ENCODE measurements at places on chromosomes 6 and 20. TPM values are rescaled to one million over a fixed set of nuclear protein-coding genes. Genes with fewer than 3 reads are reported as not detected.

DNA sequence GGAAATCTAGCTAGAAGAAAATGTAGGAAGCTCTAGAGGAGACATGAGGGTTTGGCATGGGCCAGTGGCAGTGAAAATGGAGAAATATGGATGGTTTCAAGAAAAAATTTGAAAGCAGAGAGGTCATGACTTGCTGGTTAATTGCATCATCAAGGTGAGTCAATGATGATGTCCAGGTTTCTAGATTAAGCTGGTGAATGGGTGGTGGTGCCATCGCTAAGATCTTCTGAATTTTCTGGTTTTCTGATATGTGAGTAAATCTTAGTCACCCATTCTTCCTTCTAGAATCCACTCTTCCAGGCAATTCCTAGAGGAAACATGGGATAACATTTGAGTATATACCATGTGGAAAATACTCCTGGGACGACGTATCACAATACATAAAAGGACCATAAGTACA, 25.0 kb downstream of the SH3BGRL2 start:
- no peak for DNase-seq

DNA sequence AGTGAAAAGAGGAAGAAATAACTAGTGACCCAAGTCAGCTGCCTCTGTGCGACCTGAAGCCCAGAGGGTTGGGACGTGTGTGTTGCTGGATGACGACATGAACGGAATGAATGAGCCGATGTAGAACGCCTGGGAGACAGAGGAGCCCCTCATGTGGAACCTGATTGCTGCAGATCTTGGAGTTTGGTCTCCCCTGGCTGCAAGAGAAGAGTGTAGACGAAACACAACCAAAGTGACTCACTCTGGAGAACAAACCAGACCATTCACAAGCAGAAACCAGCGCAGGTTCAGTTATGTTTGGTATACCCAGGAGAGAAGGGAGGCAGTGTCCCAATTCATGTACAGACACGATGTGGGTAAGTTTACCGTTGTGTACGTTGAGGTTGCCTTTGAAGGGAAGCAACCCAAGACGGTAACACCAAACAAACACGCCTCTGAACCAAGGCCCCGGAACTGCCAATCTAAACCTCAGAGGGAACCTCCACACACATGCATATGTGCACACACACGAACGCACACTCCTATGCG, 265.9 kb downstream of the BMP7 start:
- no peak for DNase-seq

DNA sequence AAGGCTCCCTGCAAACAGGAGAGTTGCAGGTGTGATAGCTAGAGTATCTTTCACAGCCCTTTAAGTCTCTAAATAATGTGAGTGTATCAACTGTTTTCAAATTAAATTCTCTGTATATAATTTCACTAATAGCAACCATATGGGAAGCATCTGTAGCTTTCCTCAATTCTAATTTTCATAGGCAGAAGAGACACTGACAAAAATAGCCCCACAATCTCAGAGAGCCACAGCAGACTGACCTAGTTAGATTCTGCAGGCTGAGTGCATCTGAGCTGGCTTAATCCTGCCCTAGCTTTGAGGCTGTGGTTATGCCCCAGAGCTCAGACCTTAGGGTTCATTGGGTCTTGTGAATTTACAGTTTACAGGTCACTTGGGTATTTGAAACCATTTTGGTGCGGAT, 63.9 kb downstream of the MAP7 start:
- no peak for DNase-seq

The SLC22A23 gene
- 10.2 TPM for total RNA-seq
